Activated T-cell treated with anti-CD3 and anti-CD28 coated beads, Interleukin-2, amount 50 U/mL, for 24 hours (primary cell): ENCODE measurements at places on chromosomes 12 and 14.

GRCh38 chr14:103423050-103423461 is 37.8 kb downstream of the MARK3 start:
- no peak for DNase-seq

- DNase-seq, result no peak
These were observed 27.3 kb downstream of the ZC3H14 start for GRCh38 chr14:88590173-88590572.

DNA sequence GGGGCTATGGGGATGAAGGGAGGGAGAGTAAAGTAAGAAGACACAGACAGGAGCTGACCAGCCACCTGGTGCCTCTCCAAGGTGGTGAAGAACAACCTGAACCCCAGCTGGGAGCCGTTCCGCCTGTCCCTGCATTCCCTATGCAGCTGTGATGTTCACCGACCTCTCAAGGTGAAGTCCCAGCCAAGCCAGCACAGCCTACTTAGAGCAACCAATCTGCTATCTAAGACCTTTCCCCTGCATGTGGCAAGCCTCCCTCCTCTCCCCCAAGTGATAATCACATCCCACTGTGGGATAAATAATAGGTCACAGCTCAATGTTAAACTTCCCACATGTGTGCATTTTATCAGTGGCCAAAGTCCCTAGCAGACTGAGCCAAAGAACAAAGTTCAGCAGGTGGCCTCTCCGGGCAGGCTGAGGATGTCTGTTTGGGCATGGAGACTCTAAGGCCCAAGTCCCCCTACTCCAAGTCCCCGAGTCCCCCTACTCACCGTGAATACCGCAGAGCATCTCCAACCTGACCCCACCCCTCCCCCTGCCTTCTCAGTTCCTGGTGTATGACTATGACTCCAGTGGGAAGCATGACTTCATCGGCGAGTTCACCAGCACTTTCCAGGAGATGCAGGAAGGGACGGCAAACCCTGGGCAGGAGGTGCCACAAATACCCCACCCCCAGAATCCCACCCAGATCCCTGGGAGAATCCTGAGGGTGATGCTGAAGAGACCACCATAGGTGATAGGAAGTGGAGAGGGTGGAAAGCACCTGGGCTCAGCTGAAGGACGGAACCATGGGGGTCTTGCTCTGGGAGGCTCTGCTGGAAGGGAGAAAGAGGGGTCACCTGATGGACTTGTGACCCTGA is 3.5 kb downstream of the CPNE6 start:
- DNase-seq, result no peak

GRCh38 chr12:11814374-11814773 is 164.9 kb downstream of the ETV6 start:
- DNase-seq, result no peak

- DNase-seq, result no peak
These were observed 62.3 kb downstream of the PRKD1 start for GRCh38 chr14:29865299-29865698.

GRCh38 chr14:98950353-98950895 is 321.6 kb downstream of the BCL11B start:
- DNase-seq, result no peak

GRCh38 chr12:59056966-59057365 is 136.7 kb upstream of the LRIG3 start:
- no peak for DNase-seq

DNA sequence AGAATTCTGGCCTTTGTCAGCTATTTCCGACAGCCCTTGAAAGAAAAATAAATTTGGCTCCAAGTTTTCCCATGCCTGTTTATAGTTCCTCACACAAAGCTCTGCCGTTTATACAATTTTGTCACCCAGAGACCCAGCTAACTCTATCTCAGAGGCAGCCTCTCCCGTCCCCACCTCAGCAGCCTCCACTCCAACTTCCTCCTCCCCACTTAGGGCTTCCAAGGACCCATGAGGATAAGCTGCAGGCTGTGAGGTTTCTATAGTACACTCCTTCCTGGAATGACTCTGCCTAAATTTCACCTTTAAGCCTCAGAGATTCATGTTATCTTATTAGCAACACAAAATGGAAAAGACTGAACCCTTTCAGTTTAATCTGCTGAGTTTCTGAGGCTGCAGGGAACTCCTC is 71.8 kb downstream of the TTC9 start:
- DNase-seq, result no peak

DNA sequence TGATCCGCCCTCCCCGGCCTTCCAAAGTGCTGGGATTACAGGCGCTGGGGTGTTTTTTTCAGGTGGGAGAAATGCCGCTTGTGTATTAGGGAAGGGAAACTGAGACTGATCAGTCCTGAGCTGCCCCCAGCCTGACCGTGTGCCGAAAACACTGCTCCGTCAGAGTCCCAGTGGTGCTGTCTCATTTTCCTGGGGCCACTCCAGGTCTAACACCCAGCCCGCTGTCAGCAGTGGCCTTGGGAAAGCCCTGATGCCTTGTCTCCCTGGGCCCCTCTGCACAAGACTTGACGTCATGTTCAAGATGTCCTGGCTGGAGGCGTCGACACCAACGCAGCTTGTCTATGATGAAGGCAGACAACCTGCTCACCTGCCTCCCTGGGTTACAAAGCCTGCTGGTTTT is 165.9 kb downstream of the RBM19 start:
- DNase-seq, result no peak

DNA sequence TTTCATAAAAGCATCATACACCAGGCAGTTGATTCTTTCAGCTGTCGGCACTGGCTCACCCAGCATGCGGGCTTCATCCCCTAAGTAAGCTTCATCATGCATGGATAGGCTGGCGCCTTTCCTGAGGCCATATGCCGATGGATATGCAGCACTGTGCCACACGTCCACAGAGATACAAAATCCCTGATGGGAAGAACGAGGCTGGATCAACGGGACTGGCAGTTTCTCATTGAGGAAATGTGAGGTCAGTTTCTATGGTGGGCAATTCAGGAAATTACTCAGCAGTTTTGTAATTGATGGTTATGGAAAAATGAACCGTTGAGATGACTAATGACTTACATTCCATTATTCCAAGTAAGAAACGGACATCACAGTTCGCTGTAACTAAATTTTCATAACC is 453.8 kb downstream of the TMEM121 start:
- DNase-seq, result no peak

- DNase-seq, result no peak
These were observed 4.2 kb downstream of the RNF31 start for GRCh38 chr14:24151404-24152080.

DNA sequence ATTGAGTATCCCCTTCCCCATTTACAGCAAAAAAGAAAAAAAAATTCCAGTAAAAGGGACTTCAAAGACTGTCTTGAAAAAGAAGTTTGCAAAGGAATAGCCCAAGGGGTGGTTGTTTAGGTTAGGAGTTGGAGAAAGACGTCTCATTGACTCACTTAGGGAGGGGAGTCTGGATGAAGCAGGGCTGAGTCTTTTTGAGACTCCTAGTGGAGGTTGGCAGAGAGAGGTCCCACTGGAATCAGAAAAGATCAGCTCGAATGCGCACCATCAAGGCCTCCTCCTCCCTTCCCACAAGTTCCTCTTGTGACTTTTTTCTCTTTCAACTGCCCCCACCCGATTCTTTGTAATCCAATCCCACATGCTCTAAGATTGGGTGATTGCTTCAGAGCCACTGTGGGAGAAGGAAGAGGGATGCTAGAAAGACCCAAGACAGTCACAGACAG is 1.9 kb downstream of the ARHGEF40 start:
- no peak for DNase-seq

- no peak for DNase-seq
These were observed 25.9 kb upstream of the POLR3B start for GRCh38 chr12:106331599-106331998.

- peak; percentile 9 for DNase-seq
These were observed 573.7 kb downstream of the ALG10 start for GRCh38 chr12:34595749-34596733.

- no peak for DNase-seq
These were observed 16.4 kb downstream of the DAO start for GRCh38 chr12:108896336-108896735.

DNA sequence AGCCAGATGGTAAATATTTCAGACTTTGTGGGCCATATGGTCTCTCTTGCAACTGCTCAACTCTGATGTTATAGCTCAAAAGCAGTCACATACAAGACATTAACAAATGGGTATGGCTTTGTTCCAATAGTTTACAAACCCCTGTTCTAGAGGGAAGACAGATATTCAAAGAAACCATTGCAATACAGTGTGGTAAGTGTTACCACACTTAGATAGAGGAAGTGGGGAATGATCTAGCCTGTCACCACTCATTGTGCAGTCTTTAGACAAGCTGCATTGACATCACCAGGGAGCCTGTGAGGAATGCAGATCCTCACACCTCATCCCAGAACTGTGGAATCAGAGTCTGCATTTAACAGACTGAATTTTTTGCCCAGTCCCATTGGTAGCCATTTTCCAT is 80.0 kb upstream of the RGS6 start:
- DNase-seq, result no peak

GRCh38 chr14:64944041-64944440 is 1.5 kb upstream of the GPX2 start:
- DNase-seq, result no peak

DNA sequence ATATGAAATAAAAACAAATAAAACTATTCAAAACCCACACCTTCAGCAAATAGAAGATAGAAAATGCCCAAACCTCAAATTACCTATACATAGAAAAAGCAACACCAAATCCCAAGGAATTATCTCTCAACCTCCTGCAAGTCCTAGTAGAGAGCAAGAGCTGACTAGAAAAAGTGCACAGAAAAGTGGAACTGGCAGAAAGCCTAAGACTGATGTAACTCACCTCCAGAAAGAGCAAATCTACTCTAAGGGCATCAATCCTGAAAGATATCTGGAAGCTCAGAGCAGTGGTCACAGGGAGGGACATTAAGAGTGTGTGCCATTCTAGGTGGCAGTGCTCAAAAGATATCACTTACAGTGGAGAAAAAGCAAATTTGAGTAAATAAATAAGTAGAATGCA is 62.1 kb upstream of the PLEKHG7 start:
- no peak for DNase-seq

- no peak for DNase-seq
These were observed 146.3 kb upstream of the KRAS start for GRCh38 chr12:25397001-25397400.

GRCh38 chr12:27185234-27186021 is 58.7 kb upstream of the STK38L start:
- peak; percentile 47 for DNase-seq

GRCh38 chr12:87405918-87406317 is 623.3 kb downstream of the C12orf50 start:
- DNase-seq, result no peak

GRCh38 chr14:82488473-82488872 is 954.8 kb upstream of the SEL1L start:
- no peak for DNase-seq

DNA sequence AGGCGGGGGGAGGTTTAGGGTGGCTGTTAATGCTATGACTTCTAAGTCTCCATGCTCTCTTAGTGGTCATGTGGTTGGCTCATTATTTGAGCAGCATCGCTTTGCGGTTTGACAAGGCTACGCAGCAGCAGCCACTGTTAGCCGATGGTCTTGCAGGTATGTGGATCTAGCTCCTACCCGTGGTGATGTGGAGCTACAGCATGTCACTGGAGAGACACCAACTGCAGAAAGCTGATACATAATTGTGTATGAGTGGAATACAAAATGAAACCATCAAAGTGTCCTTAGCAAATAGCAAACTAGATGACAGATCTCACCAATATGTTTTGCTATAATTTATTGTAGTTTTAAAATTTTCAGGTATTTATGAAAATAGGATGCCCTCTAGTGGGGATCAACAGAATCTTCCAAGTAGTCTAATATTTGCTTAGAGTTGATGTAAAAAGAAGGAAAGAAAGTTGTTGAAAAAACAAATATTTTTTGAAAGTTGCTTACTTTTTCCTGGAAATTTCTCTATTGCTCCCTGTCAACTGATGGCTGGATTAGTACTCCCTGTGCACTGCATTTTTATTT is 94.9 kb downstream of the NAV3 start:
- no peak for DNase-seq

GRCh38 chr14:23058654-23059504 is 1.6 kb upstream of the CDH24 start:
- no peak for DNase-seq

- DNase-seq, result no peak
These were observed 51.9 kb upstream of the PPM1H start for GRCh38 chr12:62986844-62987243.

GRCh38 chr14:98198385-98198784 is 1073.6 kb downstream of the BCL11B start:
- DNase-seq, result peak; percentile 64

- DNase-seq, result no peak
These were observed 160.6 kb downstream of the MYRFL start for GRCh38 chr12:69985656-69986055.

DNA sequence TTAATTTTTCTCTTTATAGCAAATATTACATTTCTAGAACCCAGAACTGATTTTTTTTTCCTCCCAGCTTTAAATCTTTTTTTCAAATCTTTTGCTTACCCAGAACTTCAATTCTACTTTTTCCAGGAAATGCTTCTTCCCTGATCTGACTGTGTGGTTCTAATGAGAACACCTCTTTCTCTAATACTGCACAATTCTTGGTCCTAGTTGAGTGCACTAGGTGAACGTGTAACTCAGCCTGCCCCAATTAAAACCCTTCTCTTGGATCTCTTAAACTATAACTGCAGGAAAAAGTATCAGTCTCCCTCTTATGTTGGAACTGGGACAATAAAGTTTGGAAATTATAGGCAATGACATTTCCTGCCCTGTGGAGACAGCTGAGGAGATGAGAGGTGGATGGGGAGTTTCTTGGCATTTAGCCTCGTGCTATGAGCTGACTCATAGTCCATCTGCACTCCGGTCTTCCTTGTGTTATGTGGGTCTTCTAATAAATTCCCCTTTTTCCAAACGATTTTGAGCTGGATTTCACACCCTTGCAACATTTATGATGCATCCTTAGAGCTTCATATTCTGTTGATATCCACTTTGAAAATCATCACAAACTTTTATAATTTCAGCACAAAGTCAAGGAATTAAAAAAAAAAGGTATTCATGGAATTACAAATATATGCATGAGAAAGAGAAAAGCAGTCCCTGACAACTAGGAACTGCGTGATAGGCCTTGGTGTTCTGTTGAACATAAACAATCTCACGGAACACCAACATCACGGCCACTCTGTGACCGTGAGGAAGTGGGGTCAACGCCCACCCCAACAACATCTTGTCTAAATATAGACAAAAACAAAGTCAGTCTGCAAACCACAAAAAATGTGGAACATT is 52.4 kb downstream of the BRMS1L start:
- no peak for DNase-seq

DNA sequence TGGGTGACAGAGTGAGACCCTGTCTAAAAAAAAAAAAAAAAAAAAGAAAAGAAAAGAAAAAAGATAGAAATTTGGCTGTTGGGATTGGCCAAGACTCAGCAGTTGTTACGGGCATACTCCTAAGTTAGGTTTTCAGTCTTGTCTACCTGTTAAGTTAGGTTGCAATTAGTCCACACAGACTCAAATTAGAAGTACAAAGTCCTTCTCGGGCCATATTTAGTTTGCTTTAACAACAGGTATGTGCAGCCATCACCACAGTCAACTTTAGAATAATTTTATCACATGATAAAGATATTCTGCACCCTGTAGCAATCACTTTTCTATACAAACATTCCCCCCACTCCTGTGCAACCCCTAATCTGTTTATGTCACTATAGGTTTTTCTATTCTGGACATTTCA is 85.2 kb downstream of the WNK1 start:
- no peak for DNase-seq

- no peak for DNase-seq
These were observed 648 bp downstream of the SNX6 start for GRCh38 chr14:34629344-34629656.
